ENCODE measurements at places on chromosomes 6 and 20.

- DNase-seq = no peak
Measured at GRCh38 chr6:42049948-42050296, 402 bp upstream of the TAF8 start.

DNA sequence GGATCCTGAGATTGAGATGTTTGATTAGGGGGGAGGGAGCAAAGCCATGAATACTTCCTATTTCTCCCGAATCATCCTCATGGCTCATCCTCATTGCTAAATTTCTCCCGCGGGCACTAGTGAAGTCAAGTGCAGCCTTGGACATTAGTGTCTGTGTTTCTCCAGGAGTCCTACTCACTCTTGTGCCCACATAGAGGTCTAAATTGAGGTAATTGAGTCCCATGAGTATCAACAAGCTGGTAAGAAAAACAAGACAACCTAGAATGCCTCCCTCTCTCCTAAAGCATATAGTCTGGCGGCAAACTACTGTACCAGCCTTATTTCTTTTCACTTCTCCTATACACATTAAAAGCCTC, 420 bp downstream of the CENPQ start:
- no peak for DNase-seq

GRCh38 chr6:137001977-137002302, 42.8 kb downstream of the IL20RA start:
- no peak for DNase-seq

DNA sequence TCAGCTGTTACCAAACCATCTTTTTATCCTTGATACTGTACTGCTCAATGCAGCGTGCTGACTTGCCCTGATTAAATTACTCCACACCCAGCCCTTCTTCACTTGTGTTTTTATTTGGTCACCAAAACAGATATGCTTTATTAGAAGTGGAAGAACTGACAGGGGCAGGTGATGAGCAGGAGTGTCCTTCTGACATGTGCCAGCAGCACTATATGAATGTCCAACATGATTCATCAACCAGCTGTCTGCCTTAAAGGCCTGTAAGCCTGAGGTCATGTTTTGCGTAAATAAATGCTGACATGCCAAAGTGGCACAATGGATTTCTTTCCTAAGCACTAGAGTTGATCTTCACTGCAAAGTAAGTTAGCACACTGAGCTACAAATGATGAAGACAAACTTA, 15.4 kb downstream of the POPDC3 start:
- no peak for DNase-seq

DNA sequence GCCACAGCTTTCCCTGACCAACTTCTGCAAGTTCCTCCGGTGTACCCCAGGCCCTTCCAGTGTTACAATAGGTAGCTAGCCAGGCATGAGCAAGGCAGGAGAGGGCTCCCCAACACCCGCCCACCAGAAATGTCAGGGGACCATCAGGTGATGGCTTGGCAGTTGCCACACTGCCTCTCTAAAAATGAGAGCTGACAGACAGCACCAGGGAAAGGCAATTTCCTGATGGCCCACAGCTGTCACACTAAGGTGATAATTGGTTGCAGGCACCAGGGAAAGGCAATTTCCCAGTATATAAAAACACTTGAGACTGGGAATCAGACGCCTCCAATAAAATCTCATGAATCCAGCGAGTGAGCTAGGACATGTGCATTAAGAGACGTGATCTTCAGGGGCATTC, 49.9 kb downstream of the PXDC1 start:
- DNase-seq = no peak

DNA sequence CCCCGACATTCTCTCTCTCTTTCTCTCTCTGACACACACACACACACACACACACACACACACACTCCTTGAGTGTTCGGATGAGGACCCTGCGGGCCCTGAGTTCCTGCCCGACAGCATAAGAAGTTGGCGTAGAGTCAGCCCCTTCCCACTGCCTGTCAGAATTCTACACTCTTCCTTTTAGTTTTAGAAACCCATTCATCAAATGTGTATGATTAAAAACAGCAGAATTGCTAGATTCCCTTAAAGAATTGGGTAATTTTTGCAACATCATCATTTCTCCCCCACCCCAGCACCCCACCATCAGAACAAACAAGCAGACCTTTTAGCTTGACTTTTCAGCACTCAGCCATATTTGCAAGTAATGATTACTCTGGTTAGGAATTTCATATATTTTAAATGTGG, 322.8 kb downstream of the FARS2 start:
- DNase-seq = no peak

Data from NCI-H1694 (cell line).